ENCODE measurements at places on chromosomes 4 and X.

- no peak for DNase-seq
These were observed 85.3 kb upstream of the LIMCH1 start for GRCh38 chr4:41452484-41453225.

GRCh38 chr4:91958596-91958995 is 345.2 kb upstream of the GRID2 start:
- no peak for DNase-seq

GRCh38 chrX:139199933-139200332 is 330.6 kb upstream of the F9 start:
- DNase-seq = no peak

DNA sequence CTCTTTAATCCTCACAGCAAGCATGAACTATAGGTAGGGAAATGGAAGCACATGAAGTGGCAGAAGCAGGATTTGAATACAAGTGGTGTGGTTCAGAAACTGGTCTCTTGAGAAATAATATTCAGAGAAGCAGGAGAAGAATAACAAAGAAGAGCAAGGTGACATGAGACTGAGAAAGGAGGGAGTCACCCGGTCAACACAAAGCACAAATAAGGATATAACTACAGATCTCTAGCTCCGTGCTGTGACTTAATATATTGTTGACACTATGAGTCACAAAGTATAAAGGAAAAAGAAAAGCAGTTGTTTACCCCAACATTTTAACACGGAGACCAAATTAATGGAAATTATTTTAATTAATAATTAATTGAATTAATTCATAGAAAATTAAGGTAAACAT is 204.5 kb downstream of the CPE start:
- DNase-seq = no peak

DNA sequence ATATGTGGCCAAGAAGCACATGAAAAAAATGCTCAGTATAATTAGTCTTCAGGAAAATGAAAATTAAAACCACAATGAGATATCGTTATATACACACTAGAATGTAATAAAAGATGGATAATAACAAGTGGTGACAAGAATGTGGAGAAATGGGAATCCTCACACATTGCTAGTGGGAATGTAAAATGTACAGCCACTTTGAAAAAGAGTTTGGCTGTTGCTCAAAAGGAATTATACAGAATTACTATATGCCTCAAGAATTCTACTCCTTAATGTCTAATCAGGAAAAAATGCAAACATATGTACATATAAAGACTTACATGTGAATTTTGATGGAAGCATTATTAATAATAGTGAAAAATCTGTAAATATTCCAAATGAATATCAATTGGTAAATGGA is 102.2 kb downstream of the SPCS3 start:
- no peak for DNase-seq

- DNase-seq = no peak
These were observed 6.5 kb upstream of the JADE1 start for GRCh38 chr4:128802680-128803628.

- DNase-seq = peak; percentile 77
These were observed 25.9 kb upstream of the FGFR3 start for GRCh38 chr4:1767061-1767769.

- no peak for DNase-seq
These were observed 8.3 kb upstream of the SASH3 start for GRCh38 chrX:129771266-129771995.

GRCh38 chrX:2311501-2311900 is 189.3 kb downstream of the DHRSX start:
- peak; percentile 72 for DNase-seq

GRCh38 chrX:122626871-122627270 is 557.2 kb upstream of the GRIA3 start:
- DNase-seq = no peak

DNA sequence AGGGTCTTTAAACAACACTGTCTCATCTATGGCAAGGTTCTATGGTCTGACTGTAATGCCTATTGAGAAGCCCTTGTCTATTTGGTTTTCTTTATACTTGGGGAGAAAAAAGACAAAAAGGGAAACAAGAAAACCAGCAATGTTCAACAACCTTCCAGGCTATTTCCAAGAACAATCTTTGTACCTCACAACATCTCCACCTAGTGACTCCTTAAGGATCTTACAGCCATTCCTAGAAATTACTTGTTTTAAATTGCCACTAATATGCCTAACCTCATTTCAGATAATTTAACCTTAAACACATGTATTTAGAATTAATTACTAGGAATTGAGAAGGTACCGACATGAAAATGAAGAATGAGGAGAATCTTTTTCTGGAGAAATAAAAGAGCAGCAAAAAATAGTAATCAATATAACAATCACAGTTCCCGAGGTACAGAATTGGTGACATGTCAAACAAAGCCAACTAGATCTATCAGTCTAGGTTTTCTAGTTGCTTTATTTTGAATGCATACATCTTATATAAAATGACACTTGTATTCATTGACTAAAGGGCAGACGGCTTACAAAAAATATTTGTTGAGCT is 1.6 kb upstream of the RBM46 start:
- no peak for DNase-seq

DNA sequence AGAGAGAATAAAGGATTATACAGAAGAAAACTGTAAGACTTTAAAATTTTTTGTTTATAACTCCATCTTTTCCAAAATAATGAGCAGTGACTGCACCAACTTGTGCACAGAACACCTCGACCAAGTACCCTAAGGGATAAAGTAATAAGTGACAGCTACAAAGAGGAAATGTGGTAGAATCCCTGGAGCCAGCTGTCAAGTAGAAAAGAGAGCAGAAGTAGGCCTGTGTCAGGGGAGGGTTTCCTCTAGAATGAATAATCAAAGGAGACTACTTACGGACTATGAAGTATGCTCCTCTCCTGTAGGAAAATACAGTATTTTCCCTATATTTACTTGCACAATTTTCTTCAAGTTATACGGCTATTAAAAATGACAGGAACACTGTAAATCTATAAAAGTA is 1.2 kb downstream of the EIF1AX start:
- no peak for DNase-seq

- no peak for DNase-seq
These were observed 92.5 kb upstream of the ENPP6 start for GRCh38 chr4:184310171-184310567.

- no peak for DNase-seq
These were observed 394.5 kb upstream of the FAT1 start for GRCh38 chr4:187118166-187118565.

GRCh38 chrX:46636223-46636622 is 62.7 kb downstream of the CHST7 start:
- no peak for DNase-seq

DNA sequence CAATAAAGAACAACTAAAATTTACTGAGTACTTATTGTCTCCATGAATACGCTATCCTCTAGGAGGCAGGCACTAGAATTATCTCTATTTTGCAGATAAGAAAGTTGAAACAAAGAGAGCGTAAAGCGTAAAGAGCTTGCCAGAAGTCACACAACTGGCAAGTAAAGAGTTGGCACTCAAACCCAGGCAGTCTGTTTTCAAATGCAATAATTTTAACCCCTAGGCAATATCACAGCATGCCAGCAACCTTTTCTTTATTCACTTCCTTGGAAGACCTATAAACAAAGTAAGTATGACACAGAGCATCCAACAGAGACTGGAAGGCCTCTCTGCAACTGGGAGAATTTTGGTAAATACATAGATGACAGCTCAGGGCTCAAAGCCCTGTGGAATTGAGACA is 23.2 kb upstream of the AMELX start:
- no peak for DNase-seq

- DNase-seq = no peak
These were observed 401.5 kb upstream of the DIPK2B start for GRCh38 chrX:45602151-45602550.

GRCh38 chrX:48025561-48025960 is 18.8 kb downstream of the SPACA5 start:
- DNase-seq = peak; percentile 65

DNA sequence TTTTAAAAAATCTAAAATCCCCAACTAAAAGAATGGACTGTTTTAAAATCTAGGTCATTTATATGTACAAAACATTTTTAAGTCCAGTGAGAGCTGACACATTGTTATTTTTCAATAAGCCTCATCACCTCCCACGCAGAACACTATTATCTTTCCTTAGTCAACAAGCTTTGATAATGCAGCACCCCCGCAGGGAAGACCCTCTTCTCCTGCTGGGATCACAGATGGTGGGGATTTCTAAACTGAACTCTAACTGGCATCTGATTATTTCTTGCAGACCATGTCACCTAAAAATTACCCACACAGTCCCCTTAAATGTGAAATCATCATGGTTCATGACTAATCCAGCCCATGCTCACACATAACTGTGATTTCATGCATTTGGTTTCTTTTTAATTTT is 11.6 kb downstream of the SYTL4 start:
- DNase-seq = peak; percentile 17

- DNase-seq = no peak
These were observed 116.4 kb downstream of the PPP3CA start for GRCh38 chr4:101230801-101231426.

DNA sequence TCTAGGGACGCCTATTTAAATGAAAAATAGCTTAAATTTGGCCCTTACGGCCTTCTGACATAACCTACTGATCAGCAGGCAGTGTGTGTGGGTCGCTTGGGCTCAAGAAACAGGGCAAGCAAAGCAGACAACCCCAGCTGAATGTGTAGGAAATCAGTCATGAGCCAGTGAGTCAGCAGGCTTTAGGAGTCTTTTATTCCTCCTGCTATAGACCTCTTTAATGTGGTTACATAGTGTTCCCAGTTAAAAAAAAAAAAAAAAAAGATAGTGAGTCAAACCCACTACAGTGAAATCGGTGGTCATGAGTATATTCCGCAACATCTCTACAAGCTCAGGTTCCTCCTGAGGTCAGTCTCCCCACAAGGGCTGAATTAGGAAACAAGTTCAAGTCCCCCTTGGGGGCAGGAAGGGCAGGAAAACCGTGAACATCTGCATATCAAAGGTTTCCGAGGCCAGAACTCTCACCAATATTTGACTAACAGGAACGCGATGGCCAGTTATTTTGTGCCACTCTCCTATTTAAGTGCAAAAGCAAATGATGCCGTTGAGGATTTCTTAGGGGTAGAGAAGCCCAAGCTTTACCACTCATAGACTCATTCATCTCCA is 32.7 kb downstream of the ACSL1 start:
- DNase-seq = no peak

GRCh38 chrX:13855689-13856450 is 39.0 kb upstream of the GPM6B start:
- DNase-seq = no peak

GRCh38 chr4:88645994-88646393 is 51.6 kb downstream of the NAP1L5 start:
- no peak for DNase-seq

- peak; percentile 85 for DNase-seq
These were observed 47.7 kb upstream of the AFAP1 start for GRCh38 chr4:7987148-7987989.

DNA sequence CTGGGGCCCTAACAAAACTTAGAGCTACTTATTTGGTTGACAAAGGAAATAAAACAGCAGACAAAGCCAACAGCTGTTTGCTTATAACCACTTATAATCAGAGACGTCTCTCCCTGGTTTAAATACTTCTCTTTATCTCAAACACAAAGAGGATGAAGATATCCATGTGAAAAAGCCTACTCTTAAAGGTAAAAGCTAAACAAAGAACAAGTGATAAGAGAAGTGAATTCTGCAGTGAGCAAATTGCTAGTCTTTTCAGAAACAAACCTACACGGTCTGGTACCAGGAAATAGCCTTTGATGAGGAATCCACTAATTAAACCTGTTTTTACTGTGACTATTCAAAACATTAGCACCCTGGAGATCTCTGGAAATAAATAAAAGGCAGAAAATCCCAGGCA is 46.7 kb downstream of the GRIA3 start:
- DNase-seq = no peak

- DNase-seq = no peak
These were observed 69.1 kb upstream of the PLAC1 start for GRCh38 chrX:134727363-134727762.

DNA sequence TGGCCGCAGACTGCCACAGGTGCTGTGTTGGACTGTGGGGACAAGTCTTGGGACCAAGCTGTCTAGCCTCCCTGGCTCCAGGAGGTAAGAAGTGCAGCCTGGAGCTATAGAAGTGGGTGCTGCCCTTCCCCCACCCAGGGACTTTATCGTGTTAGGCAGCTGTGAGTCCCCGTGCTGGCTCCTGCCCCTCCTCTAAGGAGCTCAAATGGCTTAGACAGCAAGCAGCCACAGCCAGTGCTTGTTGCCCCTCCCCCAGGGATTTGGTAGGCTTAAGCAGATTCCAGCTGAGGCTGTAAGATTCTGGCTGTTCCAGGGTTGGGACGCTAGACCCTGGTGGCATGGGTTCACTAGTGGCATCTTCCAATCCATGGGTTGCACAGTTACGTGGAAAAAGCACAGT is 979.4 kb upstream of the PCDH10 start:
- DNase-seq = peak; percentile 96

DNA sequence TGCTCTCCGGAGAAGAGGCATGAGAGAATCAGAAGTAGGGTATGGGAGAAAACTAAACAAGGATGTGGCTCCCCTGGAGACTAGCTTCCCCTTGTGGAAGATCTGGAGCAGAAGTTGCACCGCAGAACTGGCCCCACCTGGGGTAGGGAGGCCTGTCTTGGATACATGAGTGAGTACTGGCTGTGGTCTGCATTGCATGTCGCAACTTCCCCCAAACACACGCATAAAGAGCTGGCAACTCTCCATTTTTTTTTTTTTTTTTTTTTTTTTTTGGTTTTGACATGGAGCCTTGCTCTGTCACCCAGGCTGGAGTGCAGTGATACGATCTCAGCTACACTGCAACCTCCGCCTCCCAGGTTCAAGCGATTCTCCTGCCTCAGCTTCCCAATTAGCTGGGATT is 119.9 kb downstream of the EGF start:
- DNase-seq = no peak

GRCh38 chr4:89324671-89325070 is 17.1 kb upstream of the GPRIN3 start:
- DNase-seq = no peak

DNA sequence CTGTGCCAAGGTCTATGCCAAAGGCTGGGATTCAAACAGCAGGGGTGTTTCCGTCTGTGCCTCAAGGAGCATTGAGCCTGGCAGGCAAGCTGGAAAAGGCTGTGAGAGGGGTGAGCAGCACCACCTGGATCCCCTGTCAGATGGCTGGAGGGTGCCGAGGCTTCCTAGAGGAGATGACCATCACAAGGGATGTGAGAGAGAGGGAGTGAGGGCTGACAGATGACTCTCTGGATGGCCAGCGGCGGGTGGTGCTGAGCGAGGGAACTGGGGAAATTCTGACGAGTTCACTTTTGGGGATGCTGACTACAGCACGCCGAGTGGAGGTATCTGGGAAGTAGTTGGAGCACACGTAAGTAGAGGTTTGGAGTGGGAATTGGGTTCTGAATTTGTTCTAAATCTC is 22.6 kb upstream of the CYP4V2 start:
- no peak for DNase-seq

- no peak for DNase-seq
These were observed 660.2 kb downstream of the ADGRL3 start for GRCh38 chr4:61860376-61860775.

GRCh38 chr4:56619160-56619559 is 61.9 kb downstream of the HOPX start:
- DNase-seq = peak; percentile 21

DNA sequence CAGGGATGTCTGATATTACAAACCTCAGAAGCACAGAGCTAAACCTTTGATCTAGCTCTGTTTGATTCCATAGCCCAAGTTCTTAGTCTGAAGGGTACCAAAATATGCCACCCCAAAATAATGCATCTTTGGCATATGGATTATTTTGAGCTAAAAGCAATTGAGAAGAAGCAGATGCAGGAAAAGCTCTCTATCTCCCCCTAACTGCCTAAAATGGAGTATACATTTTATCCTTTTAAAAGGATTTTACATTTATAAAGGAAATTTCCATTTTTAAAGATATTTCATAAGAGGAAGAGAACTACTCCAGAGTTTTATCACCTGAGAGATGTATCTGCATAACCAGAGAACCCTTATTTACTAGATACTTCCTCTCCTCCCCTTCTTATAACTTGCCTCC is 158.7 kb downstream of the ZNF674 start:
- DNase-seq = no peak
